Right renal cortex interstitium (tissue), 3 donors: ENCODE measurements at places on chromosomes 6 and 20. TPM values are rescaled to one million over a fixed set of nuclear protein-coding genes. Genes with fewer than 3 reads are reported as not detected.

PRSS35 gene
- 36.9 TPM for polyA plus RNA-seq

TTK gene
- polyA plus RNA-seq, result 23.6 TPM

SPTLC3 gene
- 20.1 TPM for polyA plus RNA-seq

CEP43 gene
- polyA plus RNA-seq, result 32.1 TPM

TUBE1 gene
- polyA plus RNA-seq, result 27.9 TPM

EGFL8 gene
- polyA plus RNA-seq, result 13.7 TPM

HLA-DPA1 gene
- 17.9 TPM for polyA plus RNA-seq
